Stimulated activated CD4-positive, alpha-beta T cell treated with anti-CD3 and anti-CD28 coated beads, Interleukin-1b, Interleukin-23, amount 100 ng/mL, for 48 hours (primary cell): ENCODE measurements at places on chromosomes 1 and 21.
A peak's percentile ranks its signal among the peaks of the same experiment; 100 is the strongest.

DNA sequence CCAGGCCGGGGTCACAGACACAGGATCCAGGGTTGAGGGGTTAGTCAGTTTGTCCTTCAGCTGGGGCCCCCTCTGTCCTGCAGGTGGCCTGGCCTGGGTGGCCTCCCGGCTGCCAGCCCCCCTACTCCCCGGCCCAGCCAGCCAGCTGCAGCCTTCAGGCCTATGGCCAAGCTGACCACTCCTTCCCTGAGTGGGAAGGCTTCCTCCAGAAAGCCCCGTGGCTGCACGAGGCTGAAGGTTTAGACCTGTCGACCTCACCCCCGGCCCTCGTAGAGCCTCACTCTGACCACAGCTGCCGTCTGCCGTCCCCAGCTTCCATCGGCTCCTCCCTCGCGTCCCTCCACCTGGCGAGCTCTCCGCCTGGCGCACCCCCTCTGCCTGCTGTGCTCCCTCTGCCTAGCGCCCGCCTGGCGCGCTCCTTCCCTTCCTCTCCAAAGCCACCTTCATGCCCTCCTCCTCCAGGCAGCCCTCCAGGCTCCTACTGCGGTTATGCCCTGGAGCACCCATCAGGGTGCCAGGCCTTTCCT lies 9.6 kb downstream of the TTLL10 start:
- DNase-seq, result no peak

DNA sequence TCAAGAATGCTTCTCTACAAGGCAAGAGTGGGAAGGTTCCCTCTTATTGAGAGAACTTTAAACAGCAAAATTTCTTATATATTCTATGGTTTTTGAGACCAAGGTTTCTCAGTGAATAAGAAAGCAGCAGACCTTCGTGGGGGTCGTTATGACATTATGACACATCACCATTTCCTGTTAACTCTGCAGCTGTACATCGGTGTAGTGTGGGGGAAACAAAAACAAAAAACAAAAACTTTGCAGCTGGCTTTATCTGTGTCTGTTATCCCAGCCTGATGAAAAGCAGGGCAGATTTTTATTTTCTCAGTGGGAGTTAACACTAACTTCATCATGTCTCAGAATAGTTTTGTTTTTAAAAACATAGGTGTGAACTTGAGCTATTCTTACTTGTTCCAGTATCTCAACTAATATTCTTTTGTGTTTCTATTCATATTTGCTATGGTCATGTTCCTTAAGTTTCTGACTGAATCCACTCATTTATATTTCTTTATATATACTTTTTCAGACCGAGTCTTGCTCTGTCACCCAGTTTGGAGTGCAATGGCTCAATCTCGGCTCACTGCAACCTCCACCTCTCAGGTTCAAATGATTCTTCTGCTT lies 2.1 kb downstream of the SDE2 start:
- no peak for DNase-seq

DNA sequence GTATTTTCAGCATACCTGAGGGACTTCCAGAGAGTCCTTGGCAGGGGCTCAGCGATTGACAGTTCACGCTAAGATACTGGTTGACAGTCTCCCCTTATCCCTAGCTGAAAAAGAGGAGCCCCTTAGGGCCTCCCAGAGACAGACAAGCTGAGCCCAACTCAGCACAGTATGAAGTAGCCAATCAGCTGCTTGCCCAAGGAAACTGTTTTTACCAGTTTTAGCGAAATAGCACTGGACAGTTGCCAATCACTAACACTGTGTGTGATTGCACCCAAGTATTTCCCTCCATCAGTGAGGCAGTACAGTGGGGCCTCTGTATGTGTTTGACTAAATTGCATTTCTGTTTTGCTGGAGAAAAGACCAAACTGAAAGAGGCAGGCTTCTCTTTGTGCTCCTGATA lies 27.0 kb downstream of the KHDRBS1 start:
- no peak for DNase-seq

DNA sequence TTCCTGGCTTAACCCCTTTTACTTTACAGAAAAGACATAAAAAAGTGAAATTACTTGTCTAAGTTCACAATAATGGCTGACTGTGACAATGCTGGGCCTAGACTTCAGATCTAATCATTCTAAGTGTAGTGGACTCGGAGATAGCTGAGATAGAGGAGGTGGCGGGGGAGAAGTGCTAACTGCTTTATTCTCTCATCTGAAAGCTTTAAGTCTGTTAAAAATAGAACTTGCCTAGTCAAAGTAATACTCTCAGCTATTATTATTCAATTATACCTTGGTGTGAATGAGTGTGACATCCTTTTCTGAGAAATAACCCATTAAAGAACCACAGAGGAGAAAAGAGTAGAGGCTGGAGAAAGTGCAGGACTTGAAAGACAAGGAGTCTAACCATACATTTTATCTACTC lies 96.1 kb upstream of the OLIG2 start:
- no peak for DNase-seq

DNA sequence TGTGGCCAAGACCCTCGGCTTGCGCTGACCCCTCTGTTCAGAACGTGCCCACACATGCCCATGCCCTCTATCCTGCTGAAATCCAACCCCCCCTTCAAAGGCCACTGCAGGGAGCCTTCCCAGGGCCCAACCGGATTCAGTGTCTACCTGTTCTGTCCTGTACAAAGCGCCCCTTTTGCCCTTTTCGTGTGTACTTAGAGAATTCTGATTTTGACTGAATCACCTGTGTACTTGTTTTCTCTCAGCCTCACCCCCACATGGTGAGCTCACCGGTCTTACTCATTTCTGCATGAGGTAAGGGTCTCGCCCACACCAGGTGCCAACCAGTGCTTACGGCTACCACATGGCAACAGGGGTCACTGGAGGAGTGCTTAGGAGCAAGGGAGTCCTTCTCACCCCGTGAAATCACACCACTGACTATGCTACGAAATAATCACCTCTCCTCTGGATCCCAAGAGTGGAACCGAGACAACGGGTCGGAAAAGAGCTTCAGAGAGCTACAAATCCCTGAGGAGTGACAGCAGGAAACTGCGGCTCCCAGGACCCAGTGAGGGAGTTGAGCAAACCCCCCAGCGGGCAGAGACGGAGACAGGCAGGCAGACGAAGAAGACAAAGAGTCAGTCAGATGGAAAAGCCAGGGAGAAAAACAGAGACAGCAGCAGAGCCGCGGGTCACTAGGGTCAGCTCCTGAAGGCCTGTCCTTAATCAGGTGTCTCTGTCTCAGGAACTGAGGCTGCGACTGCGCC lies 2.1 kb upstream of the S100A2 start:
- peak; percentile 86 for DNase-seq

DNA sequence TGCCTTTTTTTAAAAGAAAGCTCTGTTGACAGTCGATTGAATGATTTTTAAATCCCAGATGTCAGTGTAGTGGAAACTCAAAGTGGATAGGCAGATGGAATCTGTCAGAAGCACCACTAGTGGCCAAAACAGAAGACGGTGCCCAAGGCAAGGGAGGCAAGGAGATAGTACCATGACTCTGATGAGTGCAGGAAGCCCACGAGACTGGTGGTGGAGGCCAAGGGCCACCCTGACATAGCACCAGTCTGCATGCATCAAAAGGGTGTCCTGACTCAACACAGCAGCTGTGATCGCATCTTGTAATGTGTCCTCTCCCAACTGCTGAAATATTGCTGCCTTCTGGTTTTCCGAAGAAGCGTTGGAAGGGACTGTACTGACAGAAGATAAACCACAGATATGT lies 124.1 kb upstream of the PAPPA2 start:
- no peak for DNase-seq

GRCh38 chr1:244863491-244864252 lies 671 bp downstream of the HNRNPU start:
- DNase-seq, result peak; percentile 27
